ENCODE measurements at places on chromosomes 2 and 18.
A peak's percentile ranks its signal among the peaks of the same experiment; 100 is the strongest.

DNA sequence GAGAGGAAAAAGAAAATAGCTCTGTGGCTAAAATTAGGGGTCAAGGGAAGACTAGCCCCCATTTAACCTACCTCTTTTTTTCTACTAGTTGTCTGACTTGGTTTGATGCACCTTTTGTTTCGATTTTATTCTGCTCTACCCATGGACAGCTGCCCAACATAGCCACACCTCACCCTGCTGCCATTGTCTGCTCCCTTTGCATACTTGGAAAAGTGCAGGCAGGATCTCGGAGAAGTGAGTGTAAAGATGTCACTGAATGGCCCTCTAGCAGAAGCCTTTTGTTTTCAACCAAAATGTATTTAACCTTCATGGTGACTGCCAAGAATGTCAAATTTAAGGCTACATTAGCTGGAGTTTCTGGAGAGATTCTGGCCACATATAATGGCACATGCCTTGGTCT lies 62.9 kb downstream of the SETBP1 start:
- H3K4me3 ChIP-seq = no peak overlapping the region
- no peaks in the 10 kb centered on the region for H3K4me1 ChIP-seq
- no peaks in the 10 kb centered on the region for H3K36me3 ChIP-seq
- H3K27me3 ChIP-seq = no peaks in the 10 kb centered on the region

GRCh38 chr2:240818293-240819125 lies 1.5 kb downstream of the KIF1A start:
- no peaks in the 10 kb centered on the region for H3K36me3 ChIP-seq
- peaks cover 15% of the 10 kb centered on the region for H3K4me1 ChIP-seq
- H3K27me3 ChIP-seq = peaks cover 15% of the 10 kb centered on the region
- H3K27ac ChIP-seq = no peak overlapping the region
- DNase-seq = no peak

- H3K27ac ChIP-seq = peak overlapping the region; percentile 89
- H3K4me1 ChIP-seq = peaks cover 100% of the 10 kb centered on the region
- peak overlapping the region; percentile 72 for H3K4me3 ChIP-seq
- no peaks in the 10 kb centered on the region for H3K27me3 ChIP-seq
- H3K36me3 ChIP-seq = peaks cover 13% of the 10 kb centered on the region
These were observed 20.7 kb downstream of the INPP5D start for GRCh38 chr2:233080836-233081229.

DNA sequence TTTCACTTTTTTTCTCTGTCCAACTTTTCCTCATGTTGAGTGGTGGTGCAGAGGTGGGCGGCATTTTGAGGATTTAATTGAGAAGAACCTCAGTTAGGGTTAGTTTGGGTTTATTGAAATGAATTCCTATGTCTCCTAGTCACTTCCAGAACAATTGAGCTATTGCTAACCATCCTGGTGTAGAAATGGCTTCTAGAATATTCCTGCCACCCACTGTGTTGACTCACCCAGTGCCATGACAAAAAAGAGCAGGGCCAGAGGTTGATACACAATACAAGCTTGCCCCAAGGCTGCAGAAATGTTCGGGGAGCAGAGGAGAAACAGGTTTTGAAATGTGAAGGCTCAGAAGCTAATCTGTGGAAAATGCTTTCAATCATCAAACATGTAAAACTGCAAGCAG lies 167.1 kb upstream of the TRIB2 start:
- H3K4me1 ChIP-seq = peaks cover 11% of the 10 kb centered on the region
- H3K4me3 ChIP-seq = no peak overlapping the region
- DNase-seq = no peak
- H3K27me3 ChIP-seq = no peaks in the 10 kb centered on the region

DNA sequence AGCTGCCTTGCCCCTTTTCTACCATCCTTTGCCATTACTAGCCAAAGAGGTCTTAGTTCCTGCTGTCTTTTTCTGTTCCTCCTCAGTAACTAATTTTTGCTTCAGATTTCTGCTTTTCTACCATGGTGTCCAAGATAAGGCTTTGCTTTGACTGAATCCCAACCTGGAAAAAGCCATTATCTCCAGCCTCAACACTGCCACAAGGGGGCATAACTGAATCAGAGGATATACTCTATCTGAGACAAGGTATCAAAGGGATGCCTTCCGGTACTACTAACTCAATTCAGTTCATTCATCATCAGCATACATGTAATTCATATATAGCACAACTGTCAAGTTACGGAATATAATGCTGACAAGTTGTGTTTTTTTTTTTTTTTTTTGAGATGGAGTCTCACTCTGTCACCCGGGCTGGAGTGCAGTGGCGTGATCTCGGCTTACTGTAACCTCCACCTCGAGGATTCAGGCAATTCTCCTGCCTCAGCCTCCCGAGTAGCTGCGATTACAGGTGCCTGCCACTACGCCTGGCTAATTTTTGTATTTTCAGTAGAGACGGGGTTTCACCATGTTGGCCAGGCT lies 11.4 kb downstream of the OSGEPL1 start:
- no peak overlapping the region for H3K4me3 ChIP-seq
- DNase-seq = peak; percentile 44
- peaks cover 46% of the 10 kb centered on the region for H3K36me3 ChIP-seq

GRCh38 chr18:13392029-13392750 lies 173.6 kb downstream of the LDLRAD4 start:
- H3K27me3 ChIP-seq = no peaks in the 10 kb centered on the region
- peaks cover 70% of the 10 kb centered on the region for H3K36me3 ChIP-seq
- H3K27ac ChIP-seq = no peak overlapping the region
- no peak overlapping the region for H3K4me3 ChIP-seq

DNA sequence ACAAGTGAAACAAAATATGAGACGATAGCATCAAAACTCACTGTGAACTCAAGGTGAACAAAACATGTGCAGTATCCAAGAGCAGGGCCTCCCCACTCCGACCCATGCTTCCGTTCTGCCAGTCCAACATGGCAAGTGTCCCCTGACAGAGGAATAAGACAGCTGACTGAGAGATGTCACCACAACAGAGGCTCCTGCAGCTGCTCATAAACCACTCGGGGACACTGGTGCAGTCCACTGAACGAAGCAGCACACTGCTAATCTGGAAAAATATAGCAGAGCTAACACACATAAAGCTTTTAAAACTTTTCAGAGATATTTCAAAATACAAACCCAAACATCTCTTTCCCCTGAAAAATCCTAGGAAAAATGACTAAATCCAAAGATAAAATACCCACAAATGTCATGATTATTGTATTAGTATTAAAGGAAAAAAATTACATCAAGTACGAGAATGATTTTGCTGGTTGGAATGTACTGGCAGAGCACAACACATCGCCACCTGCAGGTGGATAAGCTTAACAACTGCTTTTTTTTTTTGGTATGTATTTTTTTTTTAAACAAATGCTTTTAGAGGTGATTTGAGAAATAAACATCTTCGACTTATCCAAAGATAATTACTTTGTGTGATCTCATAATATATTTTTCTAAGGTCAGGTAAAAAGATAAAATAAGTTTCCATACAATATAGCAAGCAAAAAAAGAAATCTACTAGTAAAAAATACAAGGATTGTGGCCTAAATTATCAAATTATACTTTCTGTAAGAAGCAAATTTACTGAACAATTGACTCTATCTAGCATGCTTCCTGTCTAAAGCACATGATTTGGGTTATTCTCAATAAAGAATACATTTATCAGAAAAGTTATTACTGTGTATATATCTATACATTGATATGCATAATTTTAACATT lies 18.6 kb downstream of the THADA start:
- peaks cover 13% of the 10 kb centered on the region for H3K4me1 ChIP-seq
- peaks cover 69% of the 10 kb centered on the region for H3K36me3 ChIP-seq
- peak overlapping the region; percentile 14 for H3K4me3 ChIP-seq
- H3K27ac ChIP-seq = no peak overlapping the region
- H3K27me3 ChIP-seq = no peaks in the 10 kb centered on the region

DNA sequence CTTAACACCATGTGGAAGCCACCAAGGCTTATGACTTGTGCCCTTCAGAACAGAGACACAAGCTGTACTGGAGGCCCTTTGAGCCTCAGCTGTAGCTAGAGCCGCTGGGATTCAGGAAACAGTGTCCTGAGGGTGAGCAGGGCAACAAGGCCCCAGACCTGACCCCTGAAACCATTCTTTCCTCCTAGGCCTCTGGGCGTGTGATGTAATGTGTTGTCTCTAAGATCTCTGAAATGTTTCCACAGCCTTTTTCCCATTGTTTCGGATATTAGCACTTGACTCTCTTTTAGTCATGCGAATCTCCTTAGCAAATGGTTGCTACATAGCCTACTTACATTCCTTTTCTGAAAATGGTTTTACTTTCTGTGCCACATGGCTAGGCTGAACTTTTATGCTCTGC lies 114.9 kb downstream of the CD8B2 start:
- H3K27me3 ChIP-seq = peaks cover 12% of the 10 kb centered on the region
- no peak for DNase-seq
- no peaks in the 10 kb centered on the region for H3K36me3 ChIP-seq
- H3K4me1 ChIP-seq = no peaks in the 10 kb centered on the region
- H3K4me3 ChIP-seq = no peak overlapping the region

DNA sequence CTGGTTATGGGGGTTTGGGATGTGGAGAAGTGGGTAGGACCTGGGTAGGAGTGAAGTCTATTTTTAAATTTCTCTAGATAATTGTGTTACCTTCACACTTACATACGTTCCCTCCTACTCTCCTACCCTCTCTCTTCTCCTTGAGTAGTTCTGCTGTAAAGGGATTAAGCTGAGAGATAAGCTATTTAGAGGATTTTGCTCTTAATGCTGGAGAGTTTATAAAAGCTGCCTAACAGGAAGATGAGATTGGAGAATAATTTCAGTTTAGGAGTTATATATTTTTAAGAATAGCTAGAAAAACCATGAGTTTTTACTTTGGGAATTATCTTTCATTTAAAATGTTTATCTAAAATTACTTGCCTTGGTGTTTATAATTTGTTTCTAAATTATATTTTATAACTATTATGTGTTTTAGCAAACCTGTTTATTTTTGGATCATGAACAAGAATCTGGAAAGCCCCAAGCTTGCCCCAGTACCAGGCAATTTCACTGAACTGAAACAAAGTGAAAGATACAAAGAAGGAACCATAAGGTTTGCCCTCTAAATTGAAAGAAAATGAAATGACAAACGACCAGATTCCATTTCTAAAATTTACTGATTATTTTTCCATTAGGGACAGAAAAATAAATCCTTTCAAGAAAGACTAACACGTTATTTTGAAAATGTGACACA lies 101.5 kb downstream of the ZNF532 start:
- no peak overlapping the region for H3K4me3 ChIP-seq
- no peak overlapping the region for H3K27ac ChIP-seq
- no peak for DNase-seq

GRCh38 chr2:214699236-214699635 lies 110.2 kb downstream of the BARD1 start:
- no peak for DNase-seq
- no peaks in the 10 kb centered on the region for H3K4me1 ChIP-seq
- no peak overlapping the region for H3K4me3 ChIP-seq
- H3K27ac ChIP-seq = no peak overlapping the region
